Liver (tissue), 10 donors: ENCODE measurements at places on chromosomes 6 and 20. TPM values are rescaled to one million over a fixed set of nuclear protein-coding genes. Genes with fewer than 3 reads are reported as not detected.

DNA sequence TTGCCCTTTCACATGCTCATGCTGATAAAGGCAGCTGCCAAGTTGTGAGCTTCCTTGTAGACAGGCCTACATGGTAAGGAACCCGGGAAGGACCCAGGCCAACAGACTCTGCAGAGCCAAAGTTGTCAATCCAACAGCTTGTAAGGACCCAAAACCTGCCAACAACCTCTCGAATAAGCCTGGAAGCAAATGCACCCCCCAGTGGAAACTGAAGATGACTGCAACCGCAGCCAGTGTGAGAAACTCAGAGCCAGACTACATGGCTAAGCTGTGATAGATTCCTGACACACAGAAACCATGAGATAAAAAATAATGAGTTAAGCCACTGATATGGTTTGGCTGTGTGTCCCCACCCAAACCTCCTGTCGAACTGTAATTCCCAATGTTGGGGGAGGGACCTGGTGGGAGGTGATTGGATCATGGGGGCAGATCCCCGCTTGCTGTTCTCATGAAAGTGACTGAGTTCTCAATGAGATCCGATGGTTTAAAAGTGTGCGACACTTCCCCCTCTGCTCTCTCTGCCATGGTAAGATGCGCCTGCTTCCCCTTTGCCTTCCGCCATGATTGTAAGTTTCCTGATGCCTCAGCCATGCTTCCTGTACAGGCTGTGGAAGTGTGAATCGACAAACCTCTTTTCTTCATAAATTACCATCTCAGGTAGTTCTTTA is 18.8 kb upstream of the CLPSL2 start:
- DNase-seq = no peak

FAM83B gene
- total RNA-seq = 0.50 TPM

GRCh38 chr6:125340991-125341390 is 39.2 kb upstream of the HDDC2 start:
- DNase-seq = no peak

GRCh38 chr6:54846857-54847674 is 495 bp downstream of the FAM83B start:
- no peak for DNase-seq

- no peak for DNase-seq
Observed at GRCh38 chr20:14700639-14700960, 363.2 kb upstream of the FLRT3 start.

GRCh38 chr6:57305761-57306160 is 11.7 kb upstream of the PRIM2 start:
- DNase-seq = no peak
